D721Med (cell line): ENCODE measurements at places on chromosomes 2 and 18.

GRCh38 chr18:76528477-76529432 is 33.7 kb upstream of the ZNF516 start:
- DNase-seq = no peak

- no peak for DNase-seq
Measured at GRCh38 chr18:44789710-44790109, 109.0 kb downstream of the SETBP1 start.

DNA sequence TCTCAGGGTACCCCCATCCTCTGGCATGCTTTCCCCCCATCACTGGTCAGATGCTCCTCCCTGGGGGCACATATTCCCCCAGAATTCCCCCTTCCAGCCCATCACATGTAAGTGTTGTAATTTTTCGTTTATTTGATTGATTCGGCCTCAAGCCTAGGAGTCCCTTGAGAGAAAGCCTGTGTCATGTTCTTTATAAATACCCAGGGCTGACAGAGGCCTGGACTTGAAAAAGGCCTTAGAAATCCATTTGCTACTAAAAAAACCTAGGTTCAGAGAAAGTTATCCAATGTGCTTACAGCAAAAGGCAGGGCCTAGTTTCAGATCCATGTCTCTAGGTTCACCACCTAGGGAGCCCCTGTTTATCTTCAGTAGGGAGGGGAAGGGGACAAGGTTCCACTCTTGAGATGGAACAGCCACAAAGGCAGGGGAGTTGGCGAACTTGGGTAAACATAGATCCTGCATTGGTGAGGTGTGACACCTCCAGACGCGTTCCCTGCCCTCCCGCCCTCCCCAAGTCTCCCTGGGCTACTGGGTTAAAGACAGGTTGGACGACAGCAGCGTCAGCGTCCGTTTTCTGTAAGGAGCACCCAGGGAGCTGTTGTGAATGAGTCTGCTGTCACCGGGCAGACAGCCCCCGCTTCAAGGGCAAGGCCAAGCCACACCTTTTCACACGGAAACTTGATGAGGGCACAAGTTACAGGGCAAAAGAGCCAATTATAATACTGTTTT is 147.8 kb downstream of the EN1 start:
- DNase-seq = no peak

- DNase-seq = no peak
Measured at GRCh38 chr2:136957044-136957443, 191.7 kb downstream of the THSD7B start.

DNA sequence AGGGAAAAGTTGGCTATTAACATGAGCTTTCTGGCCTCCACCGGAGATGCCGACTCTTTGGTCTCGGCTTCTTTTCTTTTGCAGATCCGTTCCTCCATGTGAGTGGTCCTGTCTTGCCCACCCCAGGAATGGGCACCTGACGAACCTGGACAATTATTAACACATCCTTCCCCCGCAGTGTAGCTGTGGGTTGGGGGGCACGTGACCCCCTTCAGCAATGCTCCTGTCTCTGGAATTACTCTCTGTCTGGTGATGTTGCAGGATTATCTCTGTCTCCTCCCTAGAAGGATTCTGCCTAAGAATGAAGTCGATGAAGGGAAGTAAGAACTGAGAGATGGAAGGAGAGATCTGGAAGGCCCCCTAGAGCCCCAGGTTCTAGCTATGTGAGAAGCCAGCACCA is 115.2 kb upstream of the NPAS2 start:
- DNase-seq = no peak

- DNase-seq = no peak
Measured at GRCh38 chr2:231531466-231531865, 1.2 kb upstream of the NMUR1 start.

DNA sequence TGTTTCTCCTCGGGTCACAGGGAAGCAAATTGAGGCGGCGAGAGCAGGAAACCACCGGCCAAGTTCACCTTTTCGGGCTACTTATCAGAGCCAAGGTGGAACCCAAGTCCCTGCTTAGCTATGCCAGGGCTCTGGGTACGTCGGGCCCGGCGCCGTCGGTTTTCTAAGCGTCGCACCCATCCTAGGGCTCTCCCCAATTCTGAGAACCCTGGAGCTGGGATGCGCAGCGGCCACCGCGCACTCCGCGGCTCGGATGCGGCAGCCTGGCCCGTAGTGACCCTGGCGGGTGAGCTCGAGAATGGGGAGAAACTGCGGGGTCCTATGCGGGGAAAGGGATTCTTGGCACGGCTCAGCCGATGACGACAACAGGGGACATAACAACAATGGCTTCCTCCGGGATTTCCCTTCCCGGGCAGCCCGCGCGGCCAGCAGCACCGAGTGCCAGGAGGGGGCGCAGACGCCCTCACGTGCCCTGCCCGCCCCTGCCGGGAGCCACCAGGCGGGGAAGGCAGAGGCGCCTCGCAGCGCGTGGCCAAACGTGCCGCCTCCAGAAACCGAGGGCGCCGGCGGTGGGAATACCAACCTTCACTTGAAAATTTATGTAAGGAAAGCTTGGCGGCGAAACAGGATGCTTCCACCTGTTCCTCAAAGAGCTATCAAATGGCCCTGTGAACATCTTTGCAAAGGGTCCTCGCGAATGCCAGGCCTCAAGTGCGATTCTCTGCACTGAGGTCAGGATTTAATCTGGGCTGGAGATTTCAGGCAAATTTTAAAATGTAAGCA is 2.1 kb upstream of the SLC30A3 start:
- peak; percentile 77 for DNase-seq
